Effector CD4-positive, alpha-beta T cell (primary cell): ENCODE measurements at places on chromosomes 2 and 18.

DNA sequence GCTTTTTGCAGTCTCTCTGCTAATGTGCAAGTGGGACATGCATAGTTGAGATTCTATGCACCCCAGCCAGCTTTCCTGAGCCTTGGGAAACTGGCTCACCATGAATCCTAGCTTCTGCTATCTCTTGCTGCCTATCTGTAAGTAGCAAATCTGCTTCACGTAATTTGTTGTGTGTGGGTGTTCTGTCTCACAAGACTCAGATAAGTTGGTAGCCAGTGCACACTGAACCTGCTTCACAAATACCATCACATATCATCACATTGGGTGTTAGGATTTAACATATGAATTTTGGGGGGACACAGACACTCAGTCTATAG is 13.9 kb upstream of the VRK2 start:
- DNase-seq: no peak

DNA sequence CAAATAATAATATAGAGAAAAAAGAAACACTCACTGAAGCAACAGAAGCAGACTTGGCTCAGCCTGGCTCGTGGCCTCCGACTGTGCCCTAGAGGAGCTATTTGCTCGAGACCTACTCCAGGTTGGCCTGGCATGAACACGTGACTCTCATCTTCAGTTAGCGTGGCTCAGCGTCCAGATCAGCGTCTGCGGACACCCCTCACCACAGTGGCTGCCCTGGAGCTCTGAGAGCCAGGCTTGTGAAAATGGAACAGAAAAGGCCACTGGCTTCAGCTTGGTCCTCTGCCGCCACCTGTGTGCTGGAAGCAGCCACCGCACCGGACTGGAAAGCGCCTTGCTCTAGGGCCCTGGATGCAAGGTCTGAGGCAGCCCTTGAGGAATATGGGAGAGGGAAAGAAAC is 1184.0 kb upstream of the GYPC start:
- no peak for DNase-seq

- DNase-seq: no peak
Measured at GRCh38 chr2:222038067-222038802, 260.6 kb downstream of the PAX3 start.

GRCh38 chr2:97963880-97964279 is 31.9 kb downstream of the TMEM131 start:
- no peak for DNase-seq

- DNase-seq: no peak
Measured at GRCh38 chr2:171492664-171493063, 29.6 kb upstream of the CYBRD1 start.

DNA sequence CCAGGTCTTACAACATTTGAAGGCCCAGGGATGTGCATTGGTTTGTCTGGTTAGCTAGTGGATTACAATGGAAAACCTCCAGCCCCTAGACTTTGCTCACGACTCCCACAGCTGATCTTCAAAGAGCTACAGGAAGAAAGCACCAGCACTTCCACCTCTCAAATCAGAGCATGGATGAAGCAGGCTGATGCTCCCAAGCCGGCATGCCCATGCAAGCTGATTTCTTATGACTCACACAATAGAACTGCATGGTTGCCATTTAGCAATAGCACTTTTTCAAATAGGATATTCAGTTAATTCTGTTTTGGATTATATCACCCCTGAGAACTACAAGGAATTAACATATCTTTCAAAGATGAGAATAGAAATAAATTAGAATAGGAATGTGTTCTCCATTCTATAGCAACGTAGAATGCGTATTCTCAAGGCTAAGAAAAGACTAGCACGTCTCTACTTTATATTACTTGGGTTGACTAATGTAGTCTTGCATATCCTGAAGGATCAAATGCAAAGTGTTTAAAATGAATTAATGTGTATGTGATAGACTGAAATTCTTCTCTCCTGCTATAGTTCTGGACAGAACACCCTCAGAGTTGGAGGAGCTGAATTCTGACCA is 292.4 kb downstream of the TRIB2 start:
- DNase-seq: no peak

- DNase-seq: no peak
Measured at GRCh38 chr2:231388725-231389346, 6.7 kb upstream of the B3GNT7 start.

- no peak for DNase-seq
Measured at GRCh38 chr2:23354554-23354953, 30.4 kb upstream of the KLHL29 start.

- DNase-seq: no peak
Measured at GRCh38 chr2:96848264-96848663, 4.4 kb upstream of the ANKRD23 start.

DNA sequence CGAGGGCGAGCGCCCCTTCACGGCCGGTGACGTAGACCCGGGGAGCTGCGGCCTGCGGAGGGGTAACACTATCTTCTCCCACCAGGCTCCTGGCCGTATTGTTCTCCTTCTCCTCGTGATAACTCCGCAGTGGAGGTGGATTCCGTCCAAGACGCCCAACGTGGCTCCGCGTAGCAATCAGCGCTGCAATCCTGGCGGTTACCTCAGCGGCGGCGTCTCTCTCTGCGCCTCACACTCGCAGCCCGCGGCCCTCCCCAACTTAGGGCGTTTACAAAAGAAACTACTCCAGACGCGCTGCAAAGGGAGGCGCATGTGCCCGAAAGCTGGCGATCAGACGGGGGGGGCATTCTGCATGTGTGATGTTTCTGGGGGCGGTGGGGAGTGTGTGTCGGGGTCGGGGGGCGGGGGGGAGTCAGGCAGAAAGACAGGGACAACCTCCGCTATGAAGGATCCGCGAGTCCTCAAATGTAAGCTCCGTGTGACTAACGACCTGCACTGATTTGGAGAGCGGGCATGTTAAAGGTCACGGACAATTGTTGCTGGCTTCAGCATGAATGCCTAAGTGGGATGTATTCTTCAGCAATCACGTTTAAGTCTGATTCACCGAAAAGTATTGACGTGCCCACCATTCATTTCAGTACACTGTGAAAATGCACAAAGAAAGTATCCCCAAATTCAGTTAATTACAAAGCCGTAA is 1.3 kb upstream of the ZNF516 start:
- DNase-seq: no peak

GRCh38 chr18:79690071-79690470 is 10.5 kb downstream of the CTDP1 start:
- no peak for DNase-seq

DNA sequence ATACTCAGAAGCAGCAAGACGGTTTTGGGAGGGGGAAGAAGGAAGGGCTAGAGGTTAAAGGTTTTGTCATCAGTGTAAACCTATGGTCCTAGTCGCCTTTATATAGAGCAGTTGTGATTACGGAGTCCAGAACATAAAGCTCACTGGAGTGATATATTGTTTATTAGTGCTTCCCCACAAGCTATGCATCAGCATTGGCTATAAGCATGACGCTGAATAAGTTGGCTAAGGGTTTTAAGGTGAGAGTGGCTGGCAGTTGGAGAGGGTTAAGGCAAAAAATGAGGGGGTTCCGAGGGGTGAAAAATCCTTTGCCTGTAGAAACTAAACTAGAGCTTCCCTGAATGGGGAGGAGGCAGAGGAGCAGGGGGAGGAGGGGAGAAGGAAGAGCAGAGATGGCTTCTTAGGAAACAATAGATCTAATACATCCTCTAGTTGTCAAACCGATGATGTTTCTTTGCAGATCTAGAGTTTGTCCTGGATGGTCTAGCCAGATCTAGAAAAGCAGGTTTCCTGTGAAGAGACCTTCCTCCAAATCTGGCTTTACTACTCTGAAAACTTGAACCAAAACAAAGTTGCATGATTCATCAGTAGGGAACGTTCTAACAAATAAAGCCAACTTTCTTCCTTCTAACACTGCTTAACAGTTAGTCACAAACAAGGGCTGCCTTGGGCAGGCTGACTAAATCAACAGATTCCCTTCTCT is 2.5 kb downstream of the KLF7 start:
- DNase-seq: no peak

DNA sequence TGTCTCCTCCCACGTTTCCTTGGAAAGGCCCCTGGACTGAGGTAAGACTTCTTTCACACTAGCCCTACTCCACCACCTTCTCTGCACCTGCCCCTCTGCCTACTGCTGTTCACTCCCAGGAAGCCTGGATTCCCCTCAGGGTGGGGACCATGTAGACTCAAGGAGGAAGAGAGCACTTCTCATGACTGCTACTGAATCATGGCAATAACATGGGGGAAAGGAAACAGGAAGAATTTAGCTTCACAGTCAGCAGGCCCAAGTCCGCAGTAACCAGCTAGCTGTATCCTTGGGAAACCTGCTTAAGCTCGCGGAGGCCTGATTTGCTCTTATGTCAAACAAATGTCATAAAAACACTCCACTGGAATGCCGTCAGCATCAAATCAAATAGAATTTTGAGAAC is 126.2 kb upstream of the CAPN13 start:
- DNase-seq: no peak

GRCh38 chr2:178088774-178089270 is 16.2 kb upstream of the PDE11A start:
- no peak for DNase-seq

- no peak for DNase-seq
Measured at GRCh38 chr2:25365241-25365640, 23.5 kb upstream of the DNMT3A start.

- DNase-seq: no peak
Measured at GRCh38 chr2:79630060-79630459, 117.2 kb downstream of the CTNNA2 start.

- DNase-seq: no peak
Measured at GRCh38 chr2:69269330-69269729, 117.7 kb downstream of the GFPT1 start.

DNA sequence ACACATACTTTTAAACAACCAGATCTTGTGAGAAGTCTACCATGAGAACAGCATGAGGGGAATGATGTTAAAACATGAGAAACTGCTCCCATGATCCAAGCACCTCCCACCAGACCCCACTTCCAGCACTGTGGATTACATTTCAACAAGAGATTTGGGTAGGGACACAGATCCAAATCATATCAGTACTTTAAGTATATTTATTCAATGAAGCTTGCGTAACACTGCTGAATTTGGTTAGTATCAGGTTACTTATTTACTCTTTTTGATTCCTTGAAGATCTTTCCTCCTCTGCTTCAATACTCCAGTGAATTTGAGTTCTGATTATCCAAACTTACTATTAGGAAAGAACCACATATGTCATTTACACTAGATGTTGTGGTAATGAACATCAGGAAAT is 418.6 kb downstream of the PIK3C3 start:
- DNase-seq: no peak

- no peak for DNase-seq
Measured at GRCh38 chr2:70340075-70340474, 38.2 kb upstream of the FAM136A start.

- DNase-seq: peak; percentile 50
Measured at GRCh38 chr2:191691016-191691735, 13.2 kb downstream of the NABP1 start.

GRCh38 chr2:214382229-214382628 is 28.6 kb upstream of the VWC2L start:
- DNase-seq: no peak
